ENCODE measurements at places on chromosomes 7 and 10.

- no peak for DNase-seq
These were observed 15.7 kb downstream of the SLC35B4 start for GRCh38 chr7:134300988-134301387.

DNA sequence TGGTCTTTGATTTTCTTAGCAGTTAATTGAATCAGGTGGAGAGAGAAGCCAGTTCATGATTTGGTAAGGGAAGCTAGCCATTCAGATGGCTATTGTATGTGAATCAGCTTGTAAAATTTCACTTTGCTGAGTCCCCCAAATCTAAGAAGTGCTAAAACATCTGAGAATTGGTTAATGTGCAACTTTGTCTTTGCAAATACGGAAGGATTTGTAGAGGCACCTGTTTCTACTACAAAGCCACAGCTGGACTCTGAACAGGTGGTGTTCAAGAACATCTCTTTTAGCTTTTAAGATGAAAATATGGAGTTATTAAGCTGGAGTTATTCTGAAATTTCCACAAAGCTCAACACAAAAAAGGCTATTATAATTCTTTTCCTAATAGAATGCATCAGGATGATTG lies 132.6 kb downstream of the VPS50 start:
- no peak for DNase-seq

DNA sequence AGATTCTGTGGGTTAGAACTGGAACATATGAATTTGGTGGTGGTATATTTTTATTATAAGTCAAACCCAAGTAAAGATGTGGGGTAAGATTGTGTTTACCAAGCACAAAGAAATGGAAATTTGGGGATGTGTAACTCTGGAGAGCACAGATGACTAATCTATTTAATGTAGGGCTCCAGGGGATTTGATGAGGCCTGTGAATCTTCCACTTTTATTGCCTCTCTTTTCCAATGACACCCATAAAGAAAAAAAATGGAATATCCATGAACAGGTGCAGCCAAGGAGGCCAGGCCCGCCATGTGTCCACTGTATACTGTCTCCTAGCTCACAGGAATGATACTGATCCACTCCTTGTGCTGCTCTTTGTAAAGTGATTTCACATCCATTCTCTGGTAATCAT lies 2.8 kb downstream of the SRGN start:
- no peak for DNase-seq

DNA sequence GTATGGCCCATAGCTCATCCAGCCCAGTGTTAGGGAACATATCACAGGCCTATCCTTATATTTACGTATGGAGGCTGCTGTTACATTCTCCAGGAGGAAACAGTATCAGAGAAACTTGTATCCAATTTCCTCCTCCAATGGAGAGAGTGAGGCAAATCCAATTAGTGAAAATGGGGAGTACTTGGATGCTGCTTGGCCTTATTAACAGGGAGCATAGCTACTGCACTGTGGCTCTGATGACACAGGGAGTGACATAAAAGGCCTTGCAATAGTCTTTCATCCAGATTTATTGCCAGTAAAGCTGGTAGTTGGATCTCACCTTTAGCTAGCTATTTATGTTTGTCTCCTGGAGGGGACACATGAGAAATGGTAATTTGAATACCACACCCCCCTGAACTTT lies 313.2 kb upstream of the MTPN start:
- no peak for DNase-seq

DNA sequence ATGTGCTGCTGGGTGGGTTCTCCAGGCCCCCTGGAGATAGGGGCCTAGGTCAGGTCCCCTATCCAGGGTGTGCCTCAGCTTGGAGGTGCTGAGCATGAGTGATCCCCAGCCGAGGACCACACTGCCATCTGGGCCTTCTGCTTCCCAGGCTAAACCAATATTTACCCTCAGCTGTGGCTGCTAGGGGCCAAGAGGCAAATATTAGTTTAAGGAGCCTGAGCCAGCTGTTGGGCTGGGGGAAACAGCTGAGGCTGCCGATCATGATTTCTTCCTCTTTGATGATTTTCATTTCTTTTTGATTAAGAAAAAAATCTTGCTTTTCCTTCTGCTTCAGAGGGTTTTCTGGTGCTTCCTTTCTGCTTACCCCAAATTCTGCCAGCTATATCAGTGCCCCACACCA lies 83.4 kb downstream of the NEURL1 start:
- DNase-seq = no peak

DNA sequence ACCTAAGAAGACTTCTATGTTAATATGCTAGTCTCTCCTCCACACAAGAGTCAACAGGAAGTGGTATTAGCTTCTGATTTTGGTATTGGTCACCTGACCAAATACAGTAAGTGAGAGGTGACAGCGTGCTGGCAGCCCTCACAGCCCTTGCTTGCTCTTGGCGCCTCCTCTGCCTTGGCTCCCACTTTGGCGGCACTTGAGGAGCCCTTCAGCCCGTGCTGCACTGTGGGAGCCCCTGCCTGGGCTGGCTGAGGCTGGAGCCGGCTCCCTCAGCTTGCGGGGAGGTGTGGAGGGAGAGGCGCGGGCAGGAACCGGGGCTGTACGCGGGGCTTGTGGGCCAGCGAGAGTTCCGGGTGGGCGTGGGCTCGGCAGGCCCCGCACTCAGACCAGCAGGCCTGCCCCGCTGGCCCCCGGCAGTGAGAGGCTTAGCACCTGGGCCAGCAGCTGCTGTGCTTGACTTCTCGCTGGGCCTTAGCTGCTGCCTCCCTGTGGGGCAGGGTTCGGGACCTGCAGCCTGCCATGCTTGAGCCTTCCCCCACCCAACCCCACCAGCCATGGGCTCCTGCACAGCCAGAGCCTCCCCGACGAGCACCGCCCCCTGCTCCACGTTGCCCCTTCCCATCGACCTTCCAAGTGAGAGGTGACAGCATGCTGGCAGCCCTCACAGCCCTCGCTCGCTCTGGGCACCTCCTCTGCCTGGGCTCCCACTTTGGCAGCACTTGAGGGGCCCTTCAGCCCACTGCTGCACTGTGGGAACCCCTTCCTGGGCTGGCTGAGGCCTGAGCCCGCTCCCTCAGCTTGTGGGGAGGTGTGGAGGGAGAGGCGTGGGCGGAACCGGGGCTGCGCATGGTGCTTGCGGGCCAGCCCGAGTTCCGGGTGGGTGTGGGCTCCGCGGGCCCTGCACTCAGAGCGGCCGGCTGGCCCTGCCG lies 4.2 kb upstream of the ACSL5 start:
- peak; percentile 51 for DNase-seq

- DNase-seq = no peak
These were observed 24.5 kb downstream of the MTPAP start for GRCh38 chr10:30324448-30325110.

DNA sequence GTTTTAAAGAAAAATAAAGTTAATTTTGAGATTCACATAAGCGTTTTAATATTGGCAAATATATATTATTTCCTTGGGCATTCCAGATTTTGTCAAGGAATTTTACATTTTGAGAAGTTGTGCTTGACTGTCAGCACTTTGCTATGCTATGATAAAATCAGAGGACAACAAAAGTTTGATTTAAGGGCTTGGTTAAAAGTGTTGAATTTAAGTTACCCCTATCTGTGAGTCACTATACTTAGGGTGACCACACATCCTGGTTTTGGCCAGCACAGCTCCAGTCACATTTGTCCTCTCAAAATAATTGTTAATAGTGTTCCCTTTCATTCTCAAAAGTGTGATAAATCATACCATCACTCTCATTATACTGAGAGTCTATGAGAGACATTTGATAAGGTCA lies 34.2 kb upstream of the ANK3 start:
- no peak for DNase-seq

DNA sequence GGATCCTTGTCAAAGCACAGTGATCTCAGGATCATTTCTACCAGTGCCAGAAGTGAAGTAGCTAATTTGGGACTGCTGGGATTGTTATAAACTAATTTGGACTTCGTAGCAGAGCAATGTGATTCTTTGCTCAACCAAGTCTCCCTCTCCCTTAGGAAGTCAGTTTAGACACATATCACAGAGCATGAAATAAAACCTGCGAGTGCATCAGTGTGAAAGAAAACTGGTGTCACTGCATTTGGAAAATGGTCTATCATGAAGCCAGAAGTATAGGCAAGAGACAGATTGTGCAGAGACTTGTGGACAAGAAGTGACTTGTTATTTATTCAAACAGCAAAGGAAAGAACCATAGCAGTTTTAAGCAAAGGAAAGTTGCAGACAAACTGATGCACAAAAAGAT lies 560.5 kb upstream of the NRG3 start:
- no peak for DNase-seq

All from right cardiac atrium (tissue), 5 donors.